ENCODE measurements at places on chromosomes 3 and 15.

- no peak for DNase-seq
Measured at GRCh38 chr15:60835974-60836373, 357.0 kb upstream of the ICE2 start.

GRCh38 chr3:45606991-45607712, 12.6 kb downstream of the LIMD1 start:
- no peak for DNase-seq

DNA sequence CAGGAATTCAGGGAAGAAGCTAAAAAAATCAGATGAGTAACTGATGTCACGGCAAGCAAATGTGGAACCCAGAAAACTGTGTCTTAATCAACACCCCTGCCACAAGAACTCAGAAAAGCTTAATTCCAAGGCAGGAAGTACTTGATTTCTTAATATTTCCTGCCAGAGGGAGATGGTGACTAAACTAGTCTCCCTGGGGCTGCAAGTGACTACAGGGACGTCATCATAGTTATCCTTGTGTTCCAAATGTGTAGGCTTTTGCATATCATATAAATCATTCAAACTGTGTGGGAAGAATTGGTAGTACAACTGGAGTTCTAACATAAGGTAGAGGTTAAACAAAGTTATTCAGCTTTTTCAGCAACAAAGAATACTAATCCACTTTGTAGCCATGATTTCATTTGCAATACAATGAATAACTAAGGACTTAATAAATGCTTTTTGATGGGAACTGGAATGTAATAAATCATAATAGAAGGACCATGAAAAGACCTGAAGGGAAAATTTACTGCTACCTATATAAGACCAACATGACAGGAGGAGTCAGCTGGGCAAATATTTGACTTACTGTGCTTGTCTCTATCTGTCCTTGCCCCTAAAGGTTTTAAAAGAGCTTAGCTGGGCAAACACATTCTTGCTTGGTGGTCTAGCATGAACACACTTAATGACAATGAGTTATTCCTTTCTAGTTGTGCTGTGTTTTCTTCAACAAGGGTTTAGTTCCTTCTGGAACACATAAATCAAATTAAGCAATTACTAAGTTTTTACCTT, 76.0 kb upstream of the NECTIN3 start:
- DNase-seq = no peak

- no peak for DNase-seq
Measured at GRCh38 chr3:112351823-112352222, 18.9 kb downstream of the CD200 start.

DNA sequence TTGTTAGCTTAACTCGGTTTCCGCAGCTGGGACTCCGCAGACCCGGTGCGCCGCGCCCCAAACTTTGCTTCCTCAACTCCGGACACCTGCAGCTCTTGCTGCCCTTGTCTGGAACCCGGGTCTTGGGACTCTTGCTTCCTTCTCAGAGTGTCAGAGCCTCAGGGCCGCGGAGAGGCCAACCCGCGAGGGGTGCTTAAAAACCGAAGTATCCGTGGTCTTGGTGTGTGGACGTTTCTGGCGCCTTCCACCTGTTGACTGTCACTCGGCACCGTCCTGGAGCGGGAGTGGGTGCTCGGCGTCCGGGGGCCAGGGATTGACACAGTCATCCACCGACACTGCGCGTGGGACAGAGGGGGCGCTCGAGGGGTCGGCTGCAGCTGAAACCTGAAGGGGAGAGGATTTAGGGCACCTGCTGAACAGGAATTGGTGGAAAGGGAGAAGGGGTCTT, 386 bp downstream of the SQOR start:
- peak; percentile 70 for DNase-seq

DNA sequence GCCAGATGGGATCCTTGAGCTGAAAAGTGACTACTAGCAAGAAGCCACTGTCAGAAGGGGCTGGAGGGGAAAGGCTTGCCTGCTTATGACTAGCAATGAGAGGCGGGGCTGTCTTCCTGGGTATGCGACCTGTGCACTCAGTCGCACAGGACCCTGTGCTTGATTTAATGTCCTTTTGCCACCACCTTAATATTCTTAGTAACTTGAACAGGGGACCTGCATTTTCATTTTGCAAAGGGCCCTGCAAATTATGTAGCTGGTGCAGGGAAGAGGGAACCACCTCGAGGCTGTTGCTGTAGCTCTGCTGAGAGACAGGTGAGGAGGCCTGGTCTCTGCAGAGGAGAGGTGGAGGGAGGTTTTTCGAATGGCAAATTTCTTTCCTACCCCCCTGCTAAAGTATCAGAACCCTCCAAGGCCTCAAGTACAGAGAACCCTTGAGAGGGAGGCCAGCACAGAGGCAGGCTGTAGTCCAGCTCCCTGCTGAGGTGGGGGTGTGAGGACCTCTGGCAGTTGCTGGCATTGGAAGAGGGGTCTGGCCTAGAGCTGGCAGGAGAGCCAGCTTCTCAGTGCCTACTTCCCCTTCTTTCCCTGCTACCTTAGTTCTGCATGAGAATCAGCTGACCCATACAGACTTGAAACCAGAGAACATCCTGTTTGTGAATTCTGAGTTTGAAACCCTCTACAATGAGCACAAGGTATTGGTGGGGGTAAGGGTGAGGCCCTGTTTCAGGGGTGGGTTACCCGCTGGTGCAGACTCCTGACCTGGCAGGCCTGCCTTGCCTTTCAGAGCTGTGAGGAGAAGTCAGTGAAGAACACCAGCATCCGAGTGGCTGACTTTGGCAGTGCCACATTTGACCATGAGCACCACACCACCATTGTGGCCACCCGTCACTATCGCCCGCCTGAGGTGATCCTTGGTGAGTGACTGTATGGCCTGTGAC, 11.4 kb downstream of the CLK3 start:
- no peak for DNase-seq
